DMS 273 treated with DMSO at 0.1 percent for 48 hours (cell line): ENCODE measurements at places on chromosomes 11 and 22.

DNA sequence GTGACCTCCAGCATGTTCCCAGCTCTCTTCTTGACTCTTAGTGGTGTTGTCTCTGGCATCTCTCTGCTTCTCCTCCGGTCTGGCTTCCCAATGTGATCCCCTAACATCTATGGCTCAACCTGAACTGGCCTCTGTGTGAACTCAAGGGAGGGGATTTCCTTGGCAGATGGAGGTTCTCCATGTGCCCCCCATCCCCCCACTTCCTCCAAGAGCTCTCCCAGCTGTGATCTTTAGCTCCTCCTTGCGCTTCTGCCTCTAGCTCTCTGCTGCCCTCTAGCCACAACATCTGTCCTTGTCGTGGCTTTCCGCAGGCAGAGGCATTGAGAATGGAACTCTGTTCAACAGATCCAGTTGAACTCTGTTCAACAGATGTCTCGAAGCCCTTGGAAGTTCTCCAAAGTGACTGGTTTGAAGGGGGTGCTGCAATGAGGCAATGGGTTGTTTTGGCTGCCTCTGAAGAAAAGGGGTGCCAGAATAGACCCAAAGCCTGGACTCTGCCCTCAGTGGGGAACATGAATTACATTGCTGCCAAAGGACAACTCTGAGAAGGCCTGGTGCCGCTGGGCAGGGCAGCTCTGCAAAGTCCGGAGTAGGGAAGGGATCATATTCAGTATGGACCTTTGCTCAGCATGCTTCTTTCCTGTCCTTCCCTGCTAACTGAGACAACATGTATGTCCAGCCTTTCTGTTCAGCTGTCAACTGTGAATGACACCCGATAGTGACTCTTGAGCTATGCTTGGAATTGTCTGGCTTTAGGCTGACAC, 61.9 kb downstream of the ADM start:
- peak; percentile 77 for DNase-seq

DNA sequence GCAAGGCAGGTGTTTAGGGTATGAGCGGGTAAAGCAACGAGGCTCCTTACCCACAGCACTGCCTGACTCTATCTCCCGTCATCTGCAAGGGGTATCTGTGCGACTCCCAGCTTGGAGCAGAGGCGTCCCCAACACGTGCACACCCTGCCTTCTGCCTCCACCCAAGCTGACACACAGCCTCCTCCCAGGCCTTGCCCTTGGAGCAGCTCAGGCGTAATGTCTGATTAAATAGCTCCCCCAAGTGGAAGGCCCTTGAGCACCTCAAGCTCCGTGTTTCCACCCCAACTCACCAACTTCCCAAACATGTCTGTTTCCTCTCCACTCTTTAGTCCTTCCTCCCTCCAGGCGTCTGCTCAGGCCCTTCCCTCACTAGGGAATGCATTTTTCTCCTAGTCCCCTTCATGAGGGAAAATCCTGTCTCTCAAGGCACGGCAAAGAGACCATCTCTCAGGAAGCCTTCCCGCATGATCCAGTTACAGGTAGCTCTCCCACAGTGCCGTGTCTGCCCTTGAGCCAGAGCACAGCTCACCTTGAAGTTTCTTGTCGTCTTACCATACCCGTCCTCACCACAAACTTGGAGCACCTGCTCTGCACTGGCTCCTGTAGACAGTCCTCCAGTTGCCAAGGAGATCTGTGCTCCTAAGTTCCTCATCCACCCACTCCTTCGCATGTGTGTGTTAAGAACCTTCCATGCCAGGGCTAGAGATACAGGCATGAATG, 15.8 kb downstream of the CYB5R2 start:
- DNase-seq: no peak

GRCh38 chr11:75635066-75635862, 33.6 kb downstream of the MAP6 start:
- DNase-seq: peak; percentile 80

- DNase-seq: no peak
Measured at GRCh38 chr22:43205261-43205691, 18.3 kb upstream of the TTLL12 start.

GRCh38 chr11:11937957-11938356, 70.5 kb downstream of the DKK3 start:
- DNase-seq: no peak

DNA sequence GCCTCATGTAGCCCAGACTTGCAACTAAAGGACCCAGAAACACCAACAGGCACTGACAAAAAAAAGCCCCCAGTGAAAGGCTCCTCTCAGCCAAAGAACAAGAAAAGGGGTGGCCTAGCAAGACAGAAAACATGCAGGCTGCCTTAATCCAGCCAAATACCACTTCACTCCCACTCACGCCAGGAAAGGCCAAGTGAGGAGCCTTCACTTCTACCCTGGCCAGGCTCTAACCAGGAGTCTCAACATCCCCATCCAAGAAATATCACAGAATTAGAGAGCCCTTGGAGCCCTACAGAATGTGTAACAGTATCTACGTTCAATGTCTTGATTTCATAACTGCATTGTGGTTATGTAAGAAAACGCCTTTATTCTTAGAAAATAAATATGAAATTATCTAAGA, 149.0 kb downstream of the APOL5 start:
- no peak for DNase-seq

GRCh38 chr11:81916451-81916850, 817.2 kb downstream of the FAM181B start:
- DNase-seq: no peak

DNA sequence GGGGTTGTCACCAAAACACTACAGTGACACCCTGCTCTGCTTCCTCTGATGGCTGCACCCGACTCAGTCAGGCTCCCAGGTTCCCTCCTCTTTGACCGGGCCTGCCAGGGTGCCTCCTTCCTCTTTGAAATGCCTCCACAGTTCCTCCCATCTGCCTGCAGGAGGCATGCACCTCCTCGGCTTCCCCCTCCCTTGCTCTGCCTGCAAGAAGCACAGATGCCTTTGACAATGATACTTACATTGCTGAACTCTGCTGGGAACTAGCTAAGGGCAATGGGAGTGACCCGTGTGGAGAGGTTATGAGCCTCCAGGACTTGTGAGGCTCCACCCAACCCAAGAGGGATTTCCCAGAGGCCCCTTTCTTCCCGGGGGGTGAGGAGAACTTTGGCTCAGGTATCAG, 674.1 kb downstream of the OPCML start:
- DNase-seq: no peak

GRCh38 chr11:13260201-13260962, 17.2 kb upstream of the BMAL1 start:
- no peak for DNase-seq

GRCh38 chr22:48224332-48224731, 1461.9 kb downstream of the TBC1D22A start:
- DNase-seq: no peak

DNA sequence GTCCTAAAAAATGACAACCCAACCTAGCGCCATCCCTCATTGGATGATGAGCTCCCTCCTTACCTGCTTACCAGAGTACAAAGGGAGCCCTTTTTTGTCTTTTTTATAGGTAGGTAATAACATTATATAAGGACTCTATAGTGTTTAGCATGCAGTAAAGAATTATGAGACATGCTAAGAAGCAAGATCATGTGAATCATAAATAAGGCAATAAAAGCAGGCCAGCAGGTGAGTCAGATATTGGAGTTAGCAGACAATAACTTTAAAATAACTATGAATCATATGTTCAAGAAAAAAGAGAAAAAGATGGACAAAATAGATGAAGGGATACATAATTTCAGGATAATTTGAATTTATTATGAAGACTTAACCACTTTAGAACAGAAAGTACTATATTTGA, 81.5 kb downstream of the GRK3 start:
- no peak for DNase-seq

DNA sequence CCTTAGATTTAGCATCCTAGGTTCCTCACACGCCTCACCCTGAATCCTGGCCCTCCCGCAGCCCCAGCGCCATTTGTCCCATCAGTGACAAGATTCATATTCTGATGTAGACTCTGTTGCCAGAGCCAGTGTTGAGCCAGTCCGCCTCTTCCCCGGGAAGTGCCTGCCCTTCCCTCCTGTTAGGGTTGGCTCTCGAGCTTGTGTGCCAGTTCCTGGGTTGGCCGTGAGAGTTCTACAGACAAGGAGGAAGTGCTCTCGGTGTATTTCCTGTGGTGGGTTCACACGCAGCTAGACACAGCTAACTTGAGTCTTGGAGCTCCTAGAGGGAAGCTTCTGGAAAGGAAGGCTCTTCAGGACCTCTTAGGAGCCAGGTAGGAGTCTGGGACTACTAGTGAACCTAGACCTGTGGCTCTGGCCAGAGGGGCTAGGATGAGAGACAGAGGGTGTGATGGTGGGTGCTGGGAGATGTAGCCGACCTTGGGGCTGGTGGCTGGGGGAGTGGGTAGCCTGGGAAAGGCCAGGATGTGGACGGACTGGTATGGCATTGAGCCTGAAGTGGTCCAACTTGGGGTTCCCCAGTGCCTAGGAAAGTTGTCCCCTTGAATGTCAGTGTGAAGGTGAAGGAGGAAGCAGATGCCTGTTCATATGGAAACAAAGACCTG, at the start of gene IL18BP:
Gene IL18BP, plus strand, starts transcription at position 261 of the 662 bp plus-strand sequence. CDS start 1,076 bp downstream, outside the sequence.
- no peak for DNase-seq

DNA sequence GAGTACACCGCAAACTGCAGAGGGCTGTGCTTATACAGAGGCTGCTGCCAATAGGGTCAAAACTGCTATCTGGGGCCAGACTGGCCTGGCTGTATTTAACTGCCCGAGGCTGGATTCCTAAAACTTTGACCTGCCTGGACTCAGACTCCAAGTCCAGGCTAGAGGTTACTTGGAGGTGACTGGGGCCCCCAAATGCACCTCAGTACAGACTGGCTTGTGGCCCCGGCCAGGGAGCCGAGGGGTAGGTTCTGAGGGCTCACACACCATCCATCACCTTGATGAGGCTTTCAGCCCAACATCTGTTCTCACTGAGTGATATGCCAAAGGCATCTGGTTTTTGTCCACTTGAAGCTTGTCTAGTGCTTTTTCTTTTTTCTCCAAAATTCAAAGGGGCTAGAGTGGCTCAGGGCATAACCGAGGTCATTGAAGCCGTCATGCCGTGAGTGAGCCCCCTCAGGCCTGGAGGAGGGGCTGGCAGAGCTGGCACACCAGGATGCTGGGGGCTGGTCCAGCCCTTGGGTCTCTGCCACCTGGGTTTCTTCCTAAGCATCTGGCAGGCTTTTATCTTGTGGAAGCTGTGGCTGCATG, 52.4 kb upstream of the TTLL12 start:
- DNase-seq: no peak

GRCh38 chr11:26719998-26720397, 1.9 kb downstream of the SLC5A12 start:
- DNase-seq: no peak
